ENCODE measurements at places on chromosomes 2 and 18.

DNA sequence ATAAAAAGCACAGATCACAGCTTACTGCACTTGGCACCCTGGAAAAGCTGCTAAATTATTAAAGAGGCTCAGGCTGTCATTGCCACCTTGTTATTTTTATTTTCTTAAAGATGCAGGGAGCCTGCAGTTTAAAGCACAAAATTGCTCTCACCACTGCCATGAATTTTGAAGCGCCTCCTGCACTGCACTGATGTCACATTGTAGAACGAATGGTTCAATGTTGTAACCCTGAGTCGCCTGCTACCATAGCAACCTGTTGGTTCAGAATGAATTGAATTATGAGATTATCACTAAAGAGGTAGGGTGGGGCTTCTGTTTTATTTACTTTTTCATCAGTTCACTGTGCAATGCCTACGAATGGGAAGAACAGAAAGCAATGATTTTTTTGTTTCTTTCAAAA is 16.5 kb downstream of the SCG2 start:
- no peak for DNase-seq

DNA sequence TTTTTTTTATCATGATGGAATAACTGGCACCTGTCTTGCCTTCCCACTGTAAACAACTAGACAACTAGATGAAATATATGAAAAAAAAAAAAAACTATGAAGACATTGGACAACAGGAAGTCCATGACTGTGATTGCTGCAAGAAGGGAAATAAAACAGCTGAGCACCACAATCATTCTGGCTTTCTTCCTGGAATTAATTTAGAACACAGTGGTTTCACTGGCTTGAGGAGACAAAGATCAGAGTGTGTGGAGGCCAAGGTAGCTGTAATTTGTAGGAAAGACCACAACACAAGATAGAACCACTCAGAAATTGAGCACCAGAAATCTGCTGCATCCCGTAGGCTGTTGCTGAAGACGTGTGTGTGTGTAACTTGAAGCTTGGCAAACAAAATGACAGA is 121.1 kb upstream of the PID1 start:
- DNase-seq: no peak

- DNase-seq: peak; percentile 47
Observed at GRCh38 chr2:236177604-236177966, 9.4 kb upstream of the GBX2 start.

GRCh38 chr2:107062173-107062572 is 176.2 kb upstream of the ST6GAL2 start:
- DNase-seq: no peak

DNA sequence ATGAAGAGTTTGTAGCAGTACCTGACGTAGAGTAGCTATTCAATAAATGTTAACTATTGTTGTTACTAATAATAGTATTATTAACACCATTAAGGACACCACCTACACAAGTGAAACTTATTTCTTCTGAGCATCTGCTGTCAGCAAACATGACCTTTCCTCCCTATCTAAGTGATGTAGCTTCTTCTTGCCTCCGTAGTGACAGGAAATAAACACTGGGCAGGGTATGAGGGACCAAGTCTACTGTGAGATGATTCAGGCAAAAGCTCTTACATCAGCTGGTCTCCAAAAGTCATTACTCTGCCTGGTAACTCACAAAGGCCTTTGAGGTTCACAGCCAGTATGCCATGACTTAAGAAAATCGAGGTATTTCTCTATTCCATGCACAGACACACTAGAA is 750.5 kb downstream of the CPS1 start:
- no peak for DNase-seq

DNA sequence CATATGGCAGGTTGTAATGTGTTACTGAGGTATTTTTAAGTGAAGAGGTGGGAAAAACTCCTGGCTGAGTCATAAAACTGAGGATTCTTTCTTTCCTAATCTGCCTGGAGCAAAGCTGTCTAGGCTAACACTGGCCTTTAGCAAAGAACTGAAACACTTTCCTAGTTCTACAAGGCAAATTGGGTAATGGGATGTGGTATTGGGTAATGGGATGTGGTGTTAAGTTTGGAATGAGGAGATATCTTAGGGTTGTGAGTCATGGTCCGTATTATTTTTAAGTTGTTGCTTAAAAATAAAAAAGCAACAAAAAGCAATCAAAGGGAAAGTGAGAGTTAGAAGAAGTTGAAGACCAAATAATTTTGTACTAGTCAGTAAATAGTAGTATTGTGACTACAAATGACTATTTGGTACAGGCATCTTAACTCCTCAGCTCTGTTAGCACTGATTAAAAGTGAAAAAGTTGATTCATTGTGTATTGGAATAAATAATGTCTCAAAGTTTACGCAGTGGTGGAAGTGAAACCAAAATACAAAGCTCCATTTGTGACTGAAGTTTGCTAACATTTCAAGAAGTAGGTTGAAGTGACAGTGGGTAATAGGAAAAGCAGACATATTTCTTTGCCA is 216.8 kb downstream of the CAMKMT start:
- no peak for DNase-seq

- DNase-seq: no peak
Observed at GRCh38 chr2:82994151-82994550, 1464.9 kb downstream of the SUCLG1 start.

- DNase-seq: no peak
Observed at GRCh38 chr18:79680891-79681339, 1.3 kb downstream of the CTDP1 start.

GRCh38 chr2:25566694-25567093 is 106.7 kb downstream of the DTNB start:
- no peak for DNase-seq

DNA sequence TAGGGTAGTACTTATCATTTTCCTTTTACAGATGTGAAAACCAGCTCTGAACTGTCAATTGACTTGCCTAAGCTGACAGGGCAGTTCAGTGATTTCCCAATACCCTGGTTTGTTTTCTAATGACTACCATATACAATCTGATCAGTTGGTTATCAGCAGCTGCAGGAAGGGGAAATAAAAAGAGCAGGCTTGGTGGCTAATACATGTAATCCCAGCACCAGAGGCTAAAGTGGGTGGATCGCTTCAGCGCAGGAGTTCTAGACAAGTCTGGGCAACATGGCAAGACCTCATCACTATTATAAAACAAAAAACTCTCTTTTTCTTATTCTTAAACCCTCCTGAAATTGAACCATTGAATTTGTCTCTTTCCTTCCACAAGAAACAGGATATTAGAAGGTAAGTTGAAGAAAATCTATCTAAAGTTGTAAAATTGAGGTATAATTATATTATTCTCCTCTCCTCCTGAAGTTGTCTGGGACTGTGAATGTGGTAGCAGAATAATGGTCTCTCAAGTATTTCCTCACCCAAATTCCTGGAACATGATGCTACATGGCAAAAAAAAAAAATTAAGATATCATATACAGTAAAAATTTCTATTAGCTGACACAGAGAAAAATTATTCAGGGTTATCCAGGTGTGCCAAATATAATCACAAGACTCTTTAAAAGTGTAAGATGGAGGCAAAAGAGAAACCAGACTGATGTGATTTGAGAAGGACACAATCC is 1441.6 kb downstream of the SUCLG1 start:
- no peak for DNase-seq

GRCh38 chr2:156492979-156493378 is 56.8 kb downstream of the GPD2 start:
- no peak for DNase-seq

- DNase-seq: no peak
Observed at GRCh38 chr18:8912348-8913326, 189.9 kb upstream of the NDUFV2 start.

- no peak for DNase-seq
Observed at GRCh38 chr2:106054321-106054720, 139.8 kb downstream of the UXS1 start.

DNA sequence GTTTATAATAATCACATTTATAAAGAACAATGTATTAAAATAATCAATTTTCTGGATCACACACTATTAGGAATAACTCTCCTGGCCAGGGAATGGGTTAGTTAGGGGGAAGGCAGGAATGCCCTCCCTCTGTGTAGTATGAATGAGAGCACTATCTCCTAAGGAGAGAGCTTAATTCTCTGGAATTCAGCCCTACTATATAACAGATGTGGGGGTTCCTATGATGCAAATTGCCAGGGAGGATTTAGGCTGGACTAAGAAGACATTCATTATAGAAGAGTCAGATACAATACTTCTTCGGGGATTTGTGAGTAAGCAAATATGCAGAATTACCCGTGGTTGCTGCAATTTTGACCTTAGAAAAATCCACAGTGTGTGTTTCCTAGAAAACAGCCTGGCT is 250.1 kb upstream of the VRK2 start:
- no peak for DNase-seq

- no peak for DNase-seq
Observed at GRCh38 chr2:161237392-161238264, 70.6 kb upstream of the PSMD14 start.

DNA sequence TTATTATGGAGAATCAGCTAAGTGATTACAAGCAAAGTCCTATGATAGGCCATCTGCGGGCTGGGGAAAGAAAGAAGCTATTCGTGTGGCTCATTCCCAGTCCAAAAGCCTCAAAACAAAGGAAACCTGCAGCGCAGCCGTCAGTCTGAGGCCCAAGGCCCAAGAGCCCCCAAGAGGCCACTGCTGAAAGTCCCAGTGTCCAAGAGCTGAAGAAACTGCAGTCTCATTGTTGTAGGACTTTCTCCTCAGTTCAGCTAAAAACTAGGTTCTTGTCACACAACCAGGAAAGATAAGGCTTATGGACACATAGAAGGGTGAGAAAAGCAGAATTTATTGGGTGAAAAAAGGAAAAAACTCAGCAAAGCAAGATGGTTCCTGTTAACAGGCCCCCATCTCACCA is 143.2 kb downstream of the RHBDD1 start:
- no peak for DNase-seq

DNA sequence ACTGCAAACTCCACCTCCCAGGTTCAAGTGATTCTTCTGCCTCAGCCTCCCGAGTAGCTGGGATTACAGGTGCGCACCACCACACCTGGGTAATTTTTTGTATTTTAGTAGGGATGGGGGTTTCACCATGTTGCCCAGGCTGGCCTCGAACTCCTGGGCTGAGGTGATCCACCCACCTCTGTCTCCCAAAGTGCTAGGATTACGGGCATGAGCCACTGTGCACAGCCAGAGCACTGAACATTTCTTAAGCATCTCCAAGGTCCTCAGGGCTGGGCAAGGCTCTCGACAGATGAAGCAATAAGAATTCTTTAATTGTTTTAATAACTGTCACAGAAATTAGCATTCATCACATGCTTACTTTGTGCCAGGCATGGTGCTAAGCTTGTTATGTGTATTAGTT is 4.1 kb downstream of the ATOH8 start:
- no peak for DNase-seq

- peak; percentile 14 for DNase-seq
Observed at GRCh38 chr2:240225660-240226475, 85.4 kb upstream of the OTOS start.

GRCh38 chr2:101956465-101957438 is 35.0 kb upstream of the IL1R2 start:
- no peak for DNase-seq

GRCh38 chr2:181785691-181786344 is 105.5 kb upstream of the NEUROD1 start:
- no peak for DNase-seq

DNA sequence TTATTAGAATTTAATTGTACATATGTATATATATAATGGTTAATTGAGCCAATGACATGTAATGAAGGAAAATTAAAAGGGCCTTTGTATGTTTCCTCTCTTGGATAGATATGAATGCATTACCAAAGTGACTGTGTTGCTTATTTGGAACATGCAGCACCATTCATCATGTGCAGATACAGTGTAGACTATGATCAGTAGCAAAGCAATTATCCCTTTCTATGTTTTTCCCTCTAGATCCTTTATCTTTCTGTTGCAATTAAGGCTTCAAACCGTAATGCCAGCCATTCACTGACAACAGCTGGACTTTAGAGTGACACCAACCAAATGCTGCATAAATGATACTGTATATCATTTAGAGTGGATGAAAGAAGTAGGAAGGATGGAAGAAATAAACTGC is 565.2 kb downstream of the NRXN1 start:
- no peak for DNase-seq

DNA sequence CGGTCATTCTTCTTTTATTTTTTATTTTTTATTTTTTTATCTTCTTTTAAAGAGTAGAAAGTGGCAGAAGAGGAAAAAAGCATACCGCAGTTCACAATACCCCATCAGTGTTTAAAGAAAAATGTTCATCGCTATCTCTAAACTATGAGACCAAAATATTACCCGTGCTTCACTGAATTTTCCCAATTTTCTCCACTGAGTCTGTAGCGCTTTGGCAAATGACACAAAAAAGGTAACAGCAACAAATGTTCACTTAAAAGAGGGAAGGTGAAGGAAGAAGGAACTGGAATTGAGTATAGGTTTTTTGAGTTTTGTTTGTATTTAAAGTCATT is 15.1 kb upstream of the RIOK3 start:
- no peak for DNase-seq
